ENCODE measurements at places on chromosomes 12 and 14.

GRCh38 chr12:68450947-68451260 is 118.7 kb upstream of the MDM1 start:
- no peak for DNase-seq

DNA sequence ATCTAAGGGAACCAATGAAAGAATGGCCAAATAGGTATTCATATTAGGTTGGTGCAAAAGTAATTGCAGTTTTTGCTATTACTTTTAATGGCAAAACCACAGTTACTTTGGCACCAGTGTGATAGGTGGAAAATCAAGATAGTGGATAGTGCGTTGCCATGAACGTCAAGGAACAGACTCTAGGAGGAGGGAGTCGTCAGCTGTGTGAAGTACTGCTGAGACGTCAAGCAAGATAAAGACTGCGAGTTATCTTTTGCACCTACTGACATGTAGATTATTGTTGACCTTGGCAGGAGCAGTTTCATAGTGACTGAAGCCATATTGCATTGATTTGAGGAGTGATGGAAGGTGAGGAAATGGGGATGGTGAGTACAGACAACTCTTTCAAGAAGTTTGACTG is 8.3 kb downstream of the YLPM1 start:
- DNase-seq = peak; percentile 71

DNA sequence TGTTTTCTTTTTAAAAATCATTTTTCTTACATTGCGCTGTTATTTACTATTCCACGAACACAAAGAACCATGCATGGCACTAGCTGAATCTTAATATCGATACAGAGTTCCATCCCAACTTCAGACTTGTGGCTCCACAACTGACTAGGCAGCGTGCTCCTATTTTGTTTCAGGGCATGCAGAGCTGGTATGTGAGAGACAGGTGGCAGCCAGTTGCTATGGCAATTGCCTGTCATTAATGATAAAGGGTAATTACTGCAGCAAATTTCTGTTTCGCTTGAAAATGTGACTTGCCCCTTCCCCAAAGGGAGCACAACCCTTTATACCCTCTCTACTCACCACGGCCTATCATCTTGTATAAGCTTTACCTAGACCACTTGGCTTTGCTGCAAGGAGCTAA is 113.1 kb upstream of the G2E3 start:
- DNase-seq = no peak

DNA sequence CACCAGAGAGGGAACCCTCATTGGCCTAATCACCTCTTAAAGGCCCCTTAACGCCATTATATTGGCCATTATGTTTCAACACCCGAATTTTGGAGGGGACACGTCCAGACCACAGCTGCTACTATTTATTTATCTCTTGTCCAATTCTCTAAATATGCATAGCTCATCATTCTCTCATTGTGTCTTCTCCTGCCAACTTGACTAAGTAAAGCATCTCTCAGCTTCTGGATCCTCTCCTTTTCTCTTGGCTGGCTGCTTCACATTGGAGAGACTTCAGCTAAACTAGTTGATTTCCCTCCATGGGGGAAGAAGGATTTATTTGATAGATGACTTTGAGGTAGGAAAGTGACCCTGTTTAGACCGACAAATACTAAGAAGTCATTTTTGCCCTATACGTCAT is 120.4 kb upstream of the KRR1 start:
- DNase-seq = no peak

DNA sequence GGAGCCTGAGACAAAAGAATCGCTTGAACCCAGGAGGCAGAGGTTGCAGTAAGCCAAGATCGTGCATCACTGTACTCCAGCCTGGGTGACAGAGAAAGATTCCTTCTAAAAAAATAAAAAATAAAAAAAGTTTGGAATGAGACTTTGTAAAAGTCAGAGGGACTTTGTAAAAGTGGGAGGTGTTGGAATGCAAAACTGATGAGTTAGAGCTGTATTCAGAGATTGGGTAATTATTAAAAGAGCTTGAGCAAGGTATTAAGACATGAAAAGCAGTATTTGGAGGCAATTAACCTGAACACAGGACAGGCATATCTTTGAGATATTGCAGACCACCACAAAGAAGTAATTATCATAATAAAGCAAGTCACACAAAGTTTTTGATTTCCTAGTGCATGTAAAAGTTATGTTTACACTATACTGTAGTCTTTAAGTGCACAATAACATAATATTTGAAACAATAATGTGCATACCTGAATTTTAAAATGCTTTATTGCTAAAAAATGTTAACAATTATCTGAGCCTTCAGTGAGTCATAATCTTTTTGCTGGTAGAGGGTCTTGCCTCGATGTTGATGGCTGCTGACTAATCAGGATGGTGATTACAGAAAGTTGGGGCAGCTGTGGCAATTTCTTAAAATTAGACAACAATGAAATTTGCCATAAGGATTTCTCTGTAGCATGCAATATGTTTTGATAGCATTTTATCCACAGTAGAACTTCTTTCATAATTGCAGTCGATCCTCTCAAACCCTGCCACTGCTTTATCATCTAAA is 33.1 kb downstream of the PHLDA1 start:
- DNase-seq = no peak

DNA sequence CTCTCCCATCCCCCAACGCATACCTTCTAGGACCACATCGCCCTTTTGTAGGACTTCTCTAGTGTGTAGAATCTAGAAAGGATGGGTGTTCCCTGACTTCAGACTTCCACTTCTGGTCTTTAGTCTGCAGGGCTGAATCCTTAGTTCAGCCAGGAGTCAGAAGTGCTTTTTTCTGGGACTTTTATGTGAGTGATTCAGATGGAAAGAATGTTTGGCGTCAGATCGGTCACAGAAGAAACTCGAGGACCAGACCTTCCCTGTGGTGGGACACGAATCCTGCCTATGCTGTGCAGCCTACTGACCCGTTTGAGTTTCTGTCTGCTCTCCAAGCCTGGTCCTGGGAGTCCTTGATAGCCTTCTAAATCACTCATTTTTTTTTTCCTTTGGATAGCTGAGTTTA is 165.4 kb upstream of the SSTR1 start:
- no peak for DNase-seq

- no peak for DNase-seq
These were observed 41.1 kb downstream of the KICS2 start for GRCh38 chr12:64180951-64181350.

DNA sequence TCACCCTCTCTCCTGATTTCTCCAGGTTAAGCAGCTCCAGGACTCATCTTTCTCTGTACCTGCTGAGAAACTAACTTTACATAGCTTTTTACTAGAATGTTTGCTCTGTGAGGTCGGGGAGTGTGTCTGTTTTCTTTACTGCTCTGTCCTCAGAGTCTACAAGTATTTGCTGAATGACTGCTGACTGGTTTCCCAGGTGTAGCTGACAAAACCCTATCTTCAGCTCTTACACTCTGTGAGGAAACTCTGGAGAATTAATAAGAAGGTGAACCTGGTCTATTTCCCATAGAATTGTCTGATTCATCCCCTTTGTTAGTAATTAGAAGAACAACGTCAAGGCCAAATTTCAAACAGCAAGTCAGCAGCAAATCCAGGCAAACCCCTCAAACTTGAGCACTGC is 226.8 kb downstream of the ZFP36L1 start:
- DNase-seq = no peak

GRCh38 chr12:49428793-49429192 is 61.5 kb downstream of the SPATS2 start:
- DNase-seq = no peak

DNA sequence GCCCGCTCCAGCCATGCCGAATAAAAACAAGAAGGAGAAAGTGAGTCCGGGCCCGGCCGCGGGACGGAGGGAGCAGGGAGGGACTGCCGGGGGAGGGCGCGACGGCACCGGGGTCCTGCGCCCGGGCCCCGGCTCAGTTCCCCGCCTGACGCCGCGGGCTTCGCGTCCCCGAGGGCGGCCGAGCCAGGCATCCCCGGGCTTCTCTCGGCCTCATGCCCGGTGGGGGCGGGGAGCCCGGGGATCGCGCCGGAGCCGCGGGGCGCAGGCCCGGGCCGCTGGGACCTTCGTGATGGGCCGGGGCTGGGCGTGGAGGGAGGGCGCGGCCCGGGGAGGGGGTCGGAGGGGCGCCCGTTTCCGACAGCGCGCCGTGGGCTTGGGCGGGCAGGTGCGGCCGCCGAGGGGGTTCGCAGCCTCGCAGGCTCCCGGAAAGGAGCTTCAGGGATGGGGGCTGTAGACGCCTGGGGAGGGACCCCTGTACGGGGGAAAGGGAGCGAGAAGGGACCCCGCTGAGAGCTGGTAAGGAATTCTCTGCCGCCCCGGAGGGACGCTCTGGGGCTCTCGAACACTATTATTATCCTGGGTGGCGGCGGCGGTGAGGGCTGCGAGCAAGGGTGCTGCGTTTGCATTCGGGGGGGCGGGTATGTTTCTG is 496 bp downstream of the PPP2R5C start:
- peak; percentile 24 for DNase-seq

DNA sequence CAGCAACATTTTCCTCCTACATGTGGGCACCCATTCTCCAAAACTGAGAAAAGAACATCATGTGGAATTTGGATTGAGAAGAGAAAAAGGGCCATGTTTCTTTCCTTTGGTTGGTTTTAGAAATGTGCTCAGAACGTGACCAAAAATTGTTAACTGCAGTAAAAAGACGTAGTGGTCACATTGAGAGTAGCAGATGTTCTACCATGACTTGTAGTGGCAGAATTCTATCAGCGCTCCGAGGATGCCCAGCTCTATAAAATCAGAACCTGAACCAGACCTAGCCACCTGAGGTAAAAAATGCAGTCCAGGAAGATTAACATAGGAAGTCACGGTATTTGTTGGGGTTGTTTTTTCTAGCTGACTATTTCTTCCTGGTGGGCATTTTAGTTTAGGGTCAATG is 101.8 kb upstream of the TMEM233 start:
- no peak for DNase-seq

- DNase-seq = no peak
These were observed 33.2 kb downstream of the HSPB8 start for GRCh38 chr12:119211884-119212283.

- no peak for DNase-seq
These were observed 353.6 kb upstream of the SFSWAP start for GRCh38 chr12:131357185-131357747.

Data from hematopoietic multipotent progenitor cell treated with erythropoietin and hydrocortisone succinate and interleukin-3 and kit ligand, for 6 days (in vitro differentiated cells).